Myocyte (in vitro differentiated cells): ENCODE measurements at places on chromosomes 7 and 10.

- DNase-seq: no peak
Measured at GRCh38 chr10:36533316-36533715, 592.1 kb upstream of the ANKRD30A start.

GRCh38 chr10:20922451-20922850 is 25.3 kb upstream of the NEBL start:
- DNase-seq: no peak

DNA sequence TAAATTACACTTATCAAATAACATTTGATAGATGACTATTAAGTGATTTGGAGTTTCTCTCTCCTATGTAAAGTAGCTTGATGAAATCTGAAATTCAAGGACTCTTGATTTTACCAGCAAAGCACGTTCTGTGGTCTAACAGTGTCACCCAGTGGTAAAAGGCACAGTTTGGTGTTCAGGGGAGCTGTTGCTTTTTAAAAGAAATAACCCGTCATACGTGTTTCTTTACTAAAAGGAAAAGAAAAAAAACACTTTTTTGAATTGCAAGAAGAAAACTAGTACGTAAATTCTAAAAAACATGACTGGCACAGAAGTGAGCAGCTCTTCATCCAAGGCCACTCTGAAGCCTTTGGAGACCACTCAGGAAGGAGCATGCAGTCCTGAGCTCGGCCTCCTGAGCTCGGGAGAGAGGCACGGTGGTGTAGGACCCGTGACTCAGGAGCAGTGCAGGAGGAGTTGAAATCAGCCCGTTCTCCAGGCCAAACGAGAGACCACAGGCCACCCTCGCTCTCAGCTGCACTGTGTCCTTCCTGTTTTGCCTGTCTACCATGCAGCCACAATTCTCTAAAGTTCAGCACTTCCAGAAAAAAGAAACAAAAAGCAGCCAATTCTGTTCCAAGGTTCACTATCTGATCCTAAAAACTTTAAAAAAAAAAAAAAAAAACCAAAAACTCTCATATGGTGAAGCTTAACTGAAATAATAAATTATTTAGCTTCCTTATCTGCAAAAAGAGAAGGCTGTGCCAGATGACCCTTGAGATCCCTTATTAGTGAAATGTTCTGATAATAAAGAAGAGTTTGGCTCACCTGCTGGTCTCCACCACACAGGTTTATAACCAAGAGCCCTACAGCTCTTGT is 212.6 kb upstream of the FRMD4A start:
- no peak for DNase-seq

DNA sequence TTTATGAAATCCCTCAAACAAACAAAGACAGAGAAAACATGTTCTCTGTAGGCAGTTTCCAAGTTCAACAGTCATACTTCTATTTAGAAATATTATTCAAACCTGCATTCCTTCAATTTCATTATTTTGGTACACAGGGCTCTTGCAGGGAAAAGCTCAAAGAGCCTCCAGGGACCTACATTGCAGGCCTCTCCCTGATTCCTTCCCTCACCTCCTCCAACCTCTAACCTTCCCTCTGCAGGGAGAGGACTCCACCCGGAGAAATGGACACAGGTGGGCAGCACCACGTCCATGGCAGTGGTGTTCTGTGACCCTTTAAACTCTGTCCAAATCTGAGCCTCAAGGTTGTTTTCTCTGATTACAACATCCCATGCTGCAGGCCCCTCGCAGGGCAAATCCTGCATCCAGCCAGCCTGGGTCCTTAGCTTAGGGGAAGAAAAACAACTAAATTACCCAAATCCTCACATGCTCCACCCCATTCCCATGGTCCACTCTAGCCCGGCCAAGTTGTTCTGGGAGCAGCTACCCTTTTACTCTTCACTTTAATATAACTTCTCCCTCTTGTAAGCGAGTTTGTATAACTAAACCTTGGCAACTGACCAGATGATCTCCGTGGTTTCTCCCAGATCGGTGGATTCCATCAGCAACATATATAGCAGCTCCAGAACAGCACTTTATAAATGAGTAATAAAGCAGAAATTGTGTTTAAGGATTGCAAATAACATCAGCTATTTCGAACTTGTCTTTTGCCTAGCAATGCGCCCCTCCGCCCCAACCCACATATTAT is 129.8 kb downstream of the CUBN start:
- DNase-seq: no peak

DNA sequence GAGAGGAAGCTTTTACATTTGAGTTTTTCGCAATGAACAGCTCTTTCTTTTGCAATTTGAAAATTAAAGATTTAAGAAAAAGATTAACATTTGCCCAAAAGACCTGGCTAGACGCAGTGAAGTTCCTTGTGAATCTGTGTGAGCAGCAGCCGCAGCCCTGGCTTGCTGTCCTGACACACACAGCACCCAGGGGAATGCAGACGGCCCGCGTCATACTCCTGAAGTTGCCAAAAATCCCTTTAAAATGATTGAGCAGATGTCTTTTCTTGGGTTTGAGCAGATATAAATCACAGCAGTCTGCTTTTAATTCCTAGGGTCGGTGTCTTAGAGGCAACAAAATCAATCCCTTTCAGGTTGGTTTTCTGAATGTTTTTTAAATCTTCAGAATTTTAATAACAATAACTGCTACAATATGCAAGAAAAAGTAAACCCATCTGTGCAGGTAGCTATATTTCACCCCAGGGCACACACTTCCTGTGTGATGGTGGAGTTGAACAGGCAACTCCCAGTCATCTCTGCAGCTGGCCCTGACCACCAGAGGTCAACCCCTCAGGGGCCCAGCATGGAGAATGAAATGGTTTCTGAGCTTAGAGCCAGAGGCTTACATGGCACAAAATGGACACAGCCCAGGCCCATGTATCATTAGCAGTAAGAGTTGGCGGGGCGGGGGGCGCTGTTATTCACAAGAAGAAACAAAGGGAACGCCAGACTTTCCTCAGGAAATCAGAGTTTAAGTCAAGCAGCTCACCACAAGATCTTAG is 32.2 kb upstream of the TRIL start:
- DNase-seq: peak; percentile 19

- no peak for DNase-seq
Measured at GRCh38 chr7:434891-435629, 84.6 kb downstream of the PDGFA start.

GRCh38 chr7:40192036-40192435 is 57.2 kb downstream of the SUGCT start:
- no peak for DNase-seq

- no peak for DNase-seq
Measured at GRCh38 chr7:10571759-10572158, 401.9 kb upstream of the PHF14 start.

DNA sequence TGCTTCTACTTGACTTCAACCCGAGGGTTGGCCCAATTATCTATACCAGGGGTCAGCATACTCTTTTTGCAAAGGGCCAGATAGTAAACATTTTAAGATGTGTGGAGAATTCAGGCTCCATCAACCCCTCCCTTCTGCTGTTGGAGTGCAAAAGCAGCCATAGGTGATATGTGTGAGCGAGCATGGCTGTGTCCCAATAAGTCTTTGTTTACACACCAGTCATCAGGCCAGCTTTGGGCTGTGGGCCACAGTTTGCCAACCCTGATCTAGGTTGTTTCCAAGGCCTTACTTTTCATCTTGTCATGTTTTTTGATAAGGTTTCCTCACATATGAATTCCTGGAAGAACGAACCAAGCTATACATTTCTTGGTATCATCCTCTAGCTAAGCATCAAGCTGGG is 136.9 kb upstream of the VIPR2 start:
- DNase-seq: no peak

GRCh38 chr7:7803715-7804178 is 85.3 kb upstream of the RPA3 start:
- DNase-seq: no peak
